ENCODE measurements at places on chromosomes 4 and X. TPM values are rescaled to one million over a fixed set of nuclear protein-coding genes. Genes with fewer than 3 reads are reported as not detected.

GRCh38 chr4:158033416-158034120 lies 139.3 kb downstream of the GASK1B start:
- no peak for DNase-seq

DNA sequence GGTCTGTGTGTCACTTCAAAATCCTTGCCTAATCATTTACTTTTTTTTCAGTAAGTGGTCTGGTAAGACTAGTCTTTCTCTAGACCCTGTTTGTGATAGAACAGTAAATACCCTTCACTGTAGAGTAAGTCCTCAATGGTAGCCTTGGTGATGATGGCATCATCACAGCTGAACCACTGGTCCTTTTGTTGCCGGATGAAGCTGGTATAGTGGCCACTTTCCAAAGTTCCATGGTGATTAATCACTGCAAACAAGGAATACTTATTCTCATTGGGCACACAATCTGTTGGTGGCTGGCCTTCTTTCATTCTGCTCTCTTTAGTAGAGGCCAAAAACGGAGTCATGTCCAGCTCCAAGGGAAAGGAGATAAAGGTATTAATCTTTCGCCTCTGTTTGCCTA lies 2.9 kb downstream of the USP51 start:
- DNase-seq: no peak

GRCh38 chr4:149493492-149493891 lies 322.2 kb downstream of the IQCM start:
- DNase-seq: no peak

DNA sequence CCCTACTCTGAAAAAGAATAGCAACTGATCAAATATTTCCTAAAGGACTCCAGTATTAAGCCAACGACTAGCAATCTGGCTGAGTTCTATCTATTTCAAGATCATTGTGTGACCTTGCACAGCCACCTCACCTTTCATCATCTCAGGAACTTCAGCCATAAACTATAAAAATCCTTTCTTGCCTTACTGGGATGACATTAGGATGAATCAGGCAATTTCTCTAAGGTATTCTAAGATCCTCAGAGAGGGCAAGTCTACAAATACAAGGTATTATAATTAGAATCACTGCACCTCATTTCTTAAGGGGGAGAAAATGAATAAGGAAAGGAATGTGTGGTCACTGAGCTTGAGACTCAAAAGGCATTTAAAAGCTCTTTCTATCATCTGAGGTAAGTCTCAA lies 152.6 kb downstream of the GRIA3 start:
- DNase-seq: no peak

- no peak for DNase-seq
Measured at GRCh38 chr4:41043465-41043864, 170.9 kb downstream of the APBB2 start.

DNA sequence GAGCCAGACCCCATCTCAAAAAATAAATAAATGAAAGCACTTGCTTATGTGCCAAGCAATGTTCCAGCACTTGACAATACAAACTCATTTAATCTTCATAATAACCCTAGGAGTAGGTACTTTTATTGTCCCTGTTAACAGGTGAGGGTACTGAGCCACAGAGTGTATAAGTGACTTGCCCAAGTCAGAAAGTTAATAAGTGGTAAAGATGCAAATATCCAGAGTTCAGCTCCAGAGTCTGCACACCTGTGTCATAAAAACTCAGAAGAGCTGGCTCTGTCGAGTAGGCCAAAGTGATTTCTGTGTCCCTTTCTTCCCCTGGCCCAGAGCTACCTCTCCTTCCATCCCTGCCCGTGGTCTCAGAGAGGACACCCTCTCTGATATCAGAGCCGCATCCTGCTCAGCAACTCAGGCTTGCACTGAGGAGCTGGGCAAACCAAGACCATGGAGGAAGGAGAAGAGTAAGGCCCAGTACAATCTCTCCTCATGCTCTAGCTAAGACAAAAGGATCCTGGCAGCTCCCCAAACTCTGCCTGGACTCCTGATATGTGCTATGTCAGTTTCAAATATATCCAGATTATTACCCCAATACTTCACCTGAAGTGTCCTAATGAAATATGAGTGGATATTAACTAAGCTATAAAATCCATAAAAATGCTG lies 136.3 kb downstream of the HS6ST2 start:
- no peak for DNase-seq

GRCh38 chrX:130014770-130015169 lies 32.3 kb downstream of the BCORL1 start:
- DNase-seq: no peak

DNA sequence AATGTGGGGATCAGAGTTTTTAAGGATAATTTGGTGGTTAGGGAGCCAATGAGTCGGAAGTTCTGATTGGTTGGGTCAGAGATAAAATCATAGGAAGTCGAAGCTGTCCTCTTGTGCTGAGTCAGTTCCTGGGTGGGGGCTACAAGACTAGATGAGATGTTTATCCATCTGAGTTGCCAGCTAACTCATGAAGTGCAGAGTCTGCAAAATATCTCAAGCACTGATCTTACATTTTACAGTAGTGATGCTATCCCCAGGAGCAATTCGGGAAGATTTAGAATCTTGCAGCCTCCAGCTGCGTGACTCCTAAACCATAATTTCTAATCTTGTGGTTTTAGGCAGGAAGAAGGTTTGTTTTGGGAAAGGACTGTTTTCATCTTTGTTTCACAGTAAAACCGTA lies 565.8 kb upstream of the SPANXN1 start:
- DNase-seq: no peak

DNA sequence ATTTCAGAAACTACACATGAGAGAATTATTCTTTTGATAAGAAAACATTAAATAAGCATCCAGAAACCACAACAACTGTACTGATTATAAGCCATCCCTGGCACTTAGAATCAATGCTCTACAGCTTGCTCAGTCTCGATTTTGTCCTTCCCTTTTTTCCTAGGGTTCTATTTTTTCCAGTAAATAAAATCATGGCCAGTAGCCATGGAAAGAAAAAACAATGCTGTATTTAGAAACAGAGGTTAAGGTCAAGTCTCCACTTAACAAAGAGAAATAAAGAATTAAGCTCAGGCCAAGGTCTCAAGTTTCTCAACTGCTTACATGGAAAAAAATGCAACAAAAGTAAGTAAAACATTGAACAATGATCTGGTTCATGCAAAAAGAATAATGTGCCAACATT lies 38.7 kb upstream of the GRID2 start:
- DNase-seq: no peak

GRCh38 chr4:56050625-56051024 lies 101.9 kb downstream of the CEP135 start:
- DNase-seq: no peak

GRCh38 chrX:118530219-118530911 lies 34.8 kb downstream of the DOCK11 start:
- DNase-seq: no peak

- no peak for DNase-seq
Measured at GRCh38 chr4:77650787-77651186, 45.2 kb downstream of the CXCL13 start.

DNA sequence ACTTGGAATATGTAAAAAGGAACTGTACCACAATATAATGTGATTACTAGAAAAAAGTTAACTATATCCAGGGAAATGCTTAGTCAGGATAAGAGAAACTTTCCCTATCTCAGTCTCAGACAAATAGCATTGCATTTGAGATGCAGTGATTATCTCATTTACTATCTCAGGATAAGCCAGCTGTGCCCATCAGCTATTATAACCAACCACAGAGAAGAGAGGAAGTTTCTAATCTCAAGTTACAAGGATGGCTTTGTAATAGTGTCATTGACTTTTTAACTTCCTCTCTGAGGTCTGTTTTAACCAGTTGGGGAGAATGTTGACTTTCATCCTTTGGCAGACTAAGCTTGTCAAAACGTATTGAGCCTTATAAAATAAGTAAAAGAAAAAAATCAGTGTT lies 56.5 kb downstream of the SNX25 start:
- DNase-seq: no peak

DNA sequence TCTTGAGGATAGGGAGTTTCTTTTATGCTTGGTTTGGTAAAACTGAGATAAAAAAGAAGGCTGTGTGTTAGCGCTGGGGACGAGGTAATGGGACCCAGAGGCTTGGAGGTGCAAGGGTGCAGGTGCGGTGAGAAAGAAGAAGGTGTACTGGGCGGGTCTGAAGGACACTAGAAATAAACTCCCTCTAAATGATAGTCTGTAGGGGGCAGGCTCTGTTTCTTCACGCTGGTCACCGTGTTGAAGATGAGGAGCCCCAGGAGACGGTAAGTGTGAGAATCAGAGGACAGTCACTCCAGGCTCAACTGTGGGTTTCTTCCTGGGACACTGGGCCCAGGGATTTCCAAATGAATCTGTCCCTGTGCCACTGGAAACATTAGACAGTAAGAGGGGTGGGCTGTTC lies 131.4 kb downstream of the SORBS2 start:
- no peak for DNase-seq

DNA sequence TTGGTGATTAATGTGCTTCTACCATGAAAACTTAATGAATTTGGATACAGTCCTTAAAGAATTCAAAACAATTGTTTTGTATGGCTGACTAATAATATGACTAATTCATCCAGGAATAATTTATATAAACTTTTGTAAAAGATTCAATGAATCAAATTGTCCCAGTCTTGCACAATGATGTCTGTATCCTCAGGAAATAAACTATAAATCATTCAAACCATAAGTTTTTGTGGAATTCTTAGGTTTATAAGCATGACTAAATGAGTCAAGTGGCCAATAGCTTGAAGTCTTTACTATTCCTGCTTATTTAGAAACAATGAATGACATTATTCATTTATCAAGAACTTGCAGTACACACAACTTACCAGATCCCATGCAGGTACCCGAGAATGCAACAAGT lies 935.0 kb upstream of the INTU start:
- DNase-seq: no peak

DNA sequence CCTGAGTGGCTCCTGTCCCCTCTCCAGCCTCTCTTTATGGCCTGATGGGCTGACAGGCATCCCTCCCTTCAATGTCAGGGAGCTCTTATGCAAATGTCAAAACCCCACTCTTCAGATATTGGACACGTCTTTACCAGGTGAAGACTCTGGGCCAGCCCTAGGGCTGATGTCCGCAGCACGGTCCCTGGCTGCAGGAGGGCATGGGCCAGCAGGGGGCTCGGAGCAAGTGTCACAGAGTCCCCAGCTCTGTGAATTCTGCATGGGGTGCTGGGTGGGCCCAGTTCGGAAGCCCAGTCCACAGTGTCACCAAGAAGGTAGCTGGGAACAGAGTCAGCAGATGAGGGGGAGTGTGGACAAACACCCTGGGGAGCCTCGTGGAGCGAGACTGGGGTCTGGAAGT lies 39.6 kb upstream of the PSAPL1 start:
- no peak for DNase-seq

DNA sequence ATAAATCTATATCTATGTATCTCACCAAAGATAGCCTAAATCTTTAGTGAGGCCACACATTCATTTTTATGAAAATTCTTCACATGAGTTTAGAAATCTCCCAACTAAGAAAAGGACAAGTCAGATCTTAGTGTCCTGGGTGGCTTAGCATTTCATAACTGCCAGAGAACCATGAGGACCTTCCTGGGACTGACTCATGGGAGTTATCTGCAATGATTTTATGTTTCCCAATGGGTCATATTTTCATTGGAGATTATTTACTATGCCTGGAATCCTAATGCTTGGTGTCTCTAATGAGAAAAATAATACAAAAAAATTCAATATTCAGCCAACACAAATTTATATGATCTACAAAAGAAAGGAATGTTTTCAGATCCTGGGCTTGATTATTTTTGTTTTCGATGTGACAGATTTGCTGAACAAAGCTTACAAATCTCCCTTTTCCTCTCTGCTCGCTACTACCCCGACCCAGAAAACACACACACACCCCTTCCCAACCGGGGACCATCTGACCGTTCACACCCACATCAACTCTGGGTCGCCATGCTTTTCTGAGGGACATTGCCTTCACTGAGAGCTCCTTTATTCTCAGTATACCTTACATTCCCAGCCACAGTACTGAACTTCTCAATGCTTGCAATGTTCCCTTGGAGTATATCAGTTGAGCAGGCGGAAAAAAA lies 40.1 kb downstream of the SORBS2 start:
- no peak for DNase-seq

DNA sequence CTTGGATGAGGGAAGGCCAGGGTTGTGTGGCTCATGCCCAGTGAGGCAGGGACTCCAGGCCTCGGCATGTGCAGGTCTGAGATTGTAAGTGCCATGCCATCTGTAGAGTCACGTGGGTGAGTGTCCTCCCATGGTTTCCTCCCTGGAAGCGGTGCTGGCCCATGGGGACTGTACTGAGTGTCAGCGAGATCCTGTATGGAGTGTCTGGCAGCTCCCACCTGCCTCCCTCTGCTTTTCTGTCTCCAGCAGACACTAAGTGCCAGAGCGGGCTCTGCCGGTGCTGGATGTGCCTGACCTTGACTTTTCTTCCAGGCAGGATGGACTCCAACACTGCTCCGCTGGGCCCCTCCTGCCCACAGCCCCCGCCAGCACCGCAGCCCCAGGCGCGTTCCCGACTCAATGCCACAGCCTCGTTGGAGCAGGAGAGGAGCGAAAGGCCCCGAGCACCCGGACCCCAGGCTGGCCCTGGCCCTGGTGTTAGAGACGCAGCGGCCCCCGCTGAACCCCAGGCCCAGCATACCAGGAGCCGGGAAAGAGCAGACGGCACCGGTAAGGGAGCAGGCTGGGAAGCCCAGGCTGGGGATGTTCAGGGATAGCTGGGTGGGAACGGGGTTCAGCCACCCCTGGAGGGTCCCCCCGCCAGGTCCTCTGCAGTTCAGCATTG lies 7.6 kb downstream of the WFS1 start:
- peak; percentile 73 for DNase-seq

DNA sequence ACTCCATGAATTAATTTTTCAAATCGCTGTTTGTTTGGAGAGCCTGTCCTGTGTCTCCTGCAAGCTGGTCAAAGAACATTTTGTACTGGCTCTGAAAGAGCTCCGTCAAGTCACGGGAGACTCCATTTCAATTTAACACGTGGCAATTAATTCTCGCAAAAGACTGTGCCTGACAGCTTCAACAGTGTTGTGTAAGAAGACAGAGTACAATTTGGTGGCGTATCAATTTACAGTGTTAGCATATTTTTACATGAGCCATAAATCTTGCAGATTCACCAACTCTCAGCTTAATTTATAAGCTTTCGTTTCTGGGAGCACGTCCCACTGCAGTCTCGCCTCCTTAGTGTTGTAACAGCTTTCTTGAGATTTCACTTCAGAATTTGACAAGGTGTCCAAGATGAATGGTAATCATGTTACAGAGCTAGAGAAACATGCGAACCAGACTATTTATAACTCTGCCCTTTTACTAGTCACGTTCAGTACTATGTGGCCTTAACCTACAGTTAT lies 70.8 kb downstream of the RWDD4 start:
- no peak for DNase-seq

PABPC4L gene
- 0.89 TPM for total RNA-seq

QDPR gene
- 53.6 TPM for total RNA-seq

CFI gene
- total RNA-seq: 11.6 TPM

MAGED4 gene
- total RNA-seq: 1.1 TPM

TBX22 gene
- total RNA-seq: not detected

FAM9B gene
- not detected for total RNA-seq

CYBB gene
- 20.4 TPM for total RNA-seq

ANXA3 gene
- 39.6 TPM for total RNA-seq

UGT2B11 gene
- not detected for total RNA-seq

CDX4 gene
- not detected for total RNA-seq
